Endothelial cell (in vitro differentiated cells): ENCODE measurements at places on chromosomes 12 and 14.
A peak's percentile ranks its signal among the peaks of the same experiment; 100 is the strongest.

DNA sequence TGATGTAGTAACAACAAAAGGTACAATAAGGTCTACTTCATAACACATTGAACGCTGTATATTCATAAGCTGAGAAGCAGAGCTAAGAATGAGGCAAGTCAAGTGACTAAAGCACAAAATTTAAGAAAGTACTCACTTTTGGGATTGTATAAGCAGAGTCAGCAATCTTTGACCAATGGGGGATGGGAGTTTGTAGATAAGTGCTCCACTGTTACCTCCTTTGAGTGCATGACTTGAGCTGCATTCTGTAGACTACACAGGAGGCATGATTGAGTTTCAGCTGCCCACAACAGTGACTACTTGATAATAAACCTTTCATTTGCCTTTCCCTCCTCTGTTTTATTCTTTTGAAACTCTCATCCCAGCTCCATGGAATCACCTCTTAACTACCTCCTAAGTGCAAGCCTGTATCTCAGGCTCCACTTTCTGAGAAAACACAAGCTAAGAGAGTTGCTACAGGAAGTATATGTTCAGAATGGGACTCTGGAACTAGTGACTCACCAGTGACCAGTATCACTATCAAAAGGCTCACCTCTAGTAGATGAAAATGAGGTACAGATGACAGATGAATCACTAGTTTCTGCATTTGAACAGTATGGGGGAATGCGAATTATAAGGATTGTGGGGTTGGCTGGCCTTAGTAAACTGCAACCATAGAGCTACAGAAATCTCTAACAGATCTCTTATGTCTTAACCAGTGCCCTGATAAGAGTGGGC, 49.2 kb downstream of the SLC35F4 start:
- no peak for DNase-seq

GRCh38 chr12:46371718-46372543, 642 bp downstream of the SLC38A2 start:
- DNase-seq = peak; percentile 57

DNA sequence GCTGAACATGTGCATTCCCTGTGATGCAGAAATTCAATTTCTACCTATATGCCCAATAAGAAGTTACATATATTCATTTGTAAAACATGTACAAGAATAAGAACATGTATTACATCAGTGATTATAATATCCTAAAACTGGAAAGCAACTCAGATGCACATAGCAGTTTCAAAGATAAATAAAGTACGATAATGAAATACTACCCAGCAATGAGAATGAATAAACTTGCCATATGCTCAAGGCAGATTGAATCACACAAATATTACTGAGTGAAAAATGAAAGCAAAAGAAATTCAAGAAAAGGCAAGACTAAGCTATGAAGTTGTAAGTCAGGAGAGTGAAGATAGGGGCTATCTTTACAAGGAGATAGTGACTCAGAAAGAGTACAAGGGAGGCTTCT, 345.3 kb upstream of the OR4E1 start:
- no peak for DNase-seq

- peak; percentile 6 for DNase-seq
Measured at GRCh38 chr12:5429741-5430557, 2.0 kb upstream of the NTF3 start.

DNA sequence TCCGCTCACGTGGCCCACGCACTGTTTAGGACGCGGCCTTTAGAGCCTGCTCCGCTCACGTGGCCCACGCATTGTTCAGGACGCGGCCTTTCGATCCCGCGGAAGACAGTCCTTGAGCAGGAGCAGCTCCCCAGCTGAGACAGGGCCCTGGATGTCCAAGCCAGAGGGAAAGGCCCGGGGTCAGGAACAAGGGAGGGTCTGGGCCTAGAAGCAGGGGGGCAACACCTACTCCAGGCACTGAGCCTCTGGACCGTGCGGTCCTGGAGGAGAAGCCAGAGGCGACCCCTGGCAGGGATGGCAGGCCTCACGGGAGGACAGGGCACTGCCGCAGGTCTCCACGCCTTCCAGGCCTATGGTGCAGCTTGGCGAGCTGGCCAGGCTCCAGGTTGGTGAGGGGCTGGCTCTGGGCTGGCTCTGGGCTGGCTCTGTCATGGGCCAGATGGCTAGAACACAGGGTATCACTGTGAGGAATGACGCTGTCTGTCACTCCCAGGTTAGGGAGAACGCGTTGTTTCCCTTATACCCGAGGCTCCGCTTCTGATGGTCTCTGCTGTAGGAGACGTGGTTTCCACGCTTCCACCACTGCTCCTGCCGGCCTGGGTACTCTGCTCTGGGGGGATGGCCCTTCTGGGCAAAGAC, 341.7 kb downstream of the TMEM121 start:
- DNase-seq = no peak
